ENCODE measurements at places on chromosomes 1 and 21.
A peak's percentile ranks its signal among the peaks of the same experiment; 100 is the strongest.

- H3K27me3 ChIP-seq: peaks cover 23% of the 10 kb centered on the region
- DNase-seq: no peak
- H3K4me1 ChIP-seq: no peaks in the 10 kb centered on the region
- H3K4me3 ChIP-seq: no peak overlapping the region
- no peak overlapping the region for H3K27ac ChIP-seq
Observed at GRCh38 chr1:22373252-22373651, 78.4 kb upstream of the ZBTB40 start.

GRCh38 chr1:9289711-9290485, 2.8 kb upstream of the SPSB1 start:
- no peak overlapping the region for H3K4me3 ChIP-seq
- peaks cover 14% of the 10 kb centered on the region for H3K4me1 ChIP-seq

- DNase-seq: no peak
- no peak overlapping the region for H3K27ac ChIP-seq
- no peak overlapping the region for H3K4me3 ChIP-seq
- H3K36me3 ChIP-seq: peaks cover 11% of the 10 kb centered on the region
- H3K27me3 ChIP-seq: no peaks in the 10 kb centered on the region
Observed at GRCh38 chr1:174680101-174680500, 232.3 kb downstream of the GPR52 start.

DNA sequence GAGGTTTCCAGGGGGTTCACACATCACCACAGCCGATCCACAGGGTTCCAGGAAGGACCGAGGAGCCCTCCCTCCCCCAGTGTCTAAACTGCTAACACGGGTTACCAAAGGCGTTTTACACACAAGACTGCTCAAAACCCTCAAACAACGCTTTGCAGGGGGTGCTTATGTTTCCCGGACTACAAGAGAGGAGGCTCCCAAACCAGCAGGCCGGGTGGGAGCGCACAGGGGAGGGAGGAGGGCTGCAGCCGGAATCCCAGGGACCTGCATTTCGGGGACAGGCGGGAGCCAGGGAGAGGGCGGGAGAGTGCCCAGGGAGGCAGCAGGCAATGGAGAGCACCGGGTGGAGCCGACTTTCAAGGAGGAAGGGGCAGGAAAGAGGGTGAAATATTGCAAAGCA, 50.8 kb downstream of the ACBD3 start:
- DNase-seq: no peak
- H3K4me3 ChIP-seq: no peak overlapping the region
- H3K27me3 ChIP-seq: no peaks in the 10 kb centered on the region
- no peaks in the 10 kb centered on the region for H3K36me3 ChIP-seq
- no peak overlapping the region for H3K27ac ChIP-seq

- no peaks in the 10 kb centered on the region for H3K36me3 ChIP-seq
- no peaks in the 10 kb centered on the region for H3K27me3 ChIP-seq
- no peak overlapping the region for H3K27ac ChIP-seq
- H3K4me1 ChIP-seq: no peaks in the 10 kb centered on the region
Observed at GRCh38 chr1:187537936-187538335, 709.2 kb downstream of the PLA2G4A start.

GRCh38 chr1:80825067-80825466, 975.7 kb upstream of the ADGRL2 start:
- no peaks in the 10 kb centered on the region for H3K27me3 ChIP-seq
- H3K4me3 ChIP-seq: no peak overlapping the region
- no peak overlapping the region for H3K27ac ChIP-seq
- H3K4me1 ChIP-seq: no peaks in the 10 kb centered on the region

- H3K4me3 ChIP-seq: no peak overlapping the region
- H3K27me3 ChIP-seq: peaks cover 17% of the 10 kb centered on the region
- no peak overlapping the region for H3K27ac ChIP-seq
Observed at GRCh38 chr1:210323957-210324356, 4.7 kb upstream of the HHAT start.

GRCh38 chr21:44875316-44875700, 1.8 kb upstream of the PTTG1IP start:
- peak overlapping the region; percentile 83 for H3K4me3 ChIP-seq
- peaks cover 42% of the 10 kb centered on the region for H3K4me1 ChIP-seq
- H3K27me3 ChIP-seq: no peaks in the 10 kb centered on the region
- DNase-seq: no peak
- peak overlapping the region; percentile 87 for H3K27ac ChIP-seq
- peaks cover 3% of the 10 kb centered on the region for H3K36me3 ChIP-seq

DNA sequence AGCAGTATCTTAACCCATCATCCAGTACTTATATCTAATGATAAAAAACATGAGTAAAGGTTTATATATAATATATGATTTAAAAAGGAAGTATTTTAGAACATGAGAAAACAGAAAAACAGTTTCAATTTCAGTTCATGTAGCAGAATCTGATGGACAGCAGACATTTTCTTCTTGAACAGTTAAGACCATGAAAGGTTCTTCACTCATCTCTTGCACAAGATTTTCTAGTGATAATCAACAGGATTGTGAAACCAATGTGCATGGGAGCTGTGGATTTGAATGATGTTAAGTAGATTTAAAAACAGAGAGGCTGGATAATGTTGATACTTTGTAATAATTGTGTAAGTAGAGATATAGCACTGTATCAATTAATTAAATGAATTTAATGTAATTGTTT, 1297.6 kb downstream of the BRINP3 start:
- no peak for DNase-seq
- H3K4me3 ChIP-seq: no peak overlapping the region
- H3K27me3 ChIP-seq: no peaks in the 10 kb centered on the region
- H3K4me1 ChIP-seq: no peaks in the 10 kb centered on the region
- no peaks in the 10 kb centered on the region for H3K36me3 ChIP-seq
- no peak overlapping the region for H3K27ac ChIP-seq

DNA sequence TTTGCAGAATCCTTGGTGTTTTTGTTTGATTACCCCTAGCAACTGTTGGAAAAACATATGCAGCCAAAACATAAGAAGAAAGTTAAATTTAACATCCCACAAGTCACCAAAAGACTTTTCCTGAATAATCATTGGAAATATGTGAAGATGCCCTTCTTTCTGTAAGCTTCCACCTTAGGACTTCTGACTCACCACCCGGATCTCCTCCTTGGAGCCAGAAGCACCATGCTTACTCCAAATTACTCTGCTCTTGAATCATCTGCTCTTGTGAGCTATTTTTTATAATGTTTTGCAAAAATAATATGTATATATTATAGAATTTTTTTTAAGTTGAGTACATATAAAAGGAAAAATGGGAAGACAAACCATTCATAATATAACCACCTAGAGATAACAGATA, 391.7 kb downstream of the KCTD3 start:
- no peaks in the 10 kb centered on the region for H3K36me3 ChIP-seq
- H3K4me3 ChIP-seq: no peak overlapping the region
- H3K27me3 ChIP-seq: no peaks in the 10 kb centered on the region

GRCh38 chr1:17272646-17273045, 23.7 kb downstream of the PADI3 start:
- H3K4me3 ChIP-seq: no peak overlapping the region
- H3K27ac ChIP-seq: no peak overlapping the region
- DNase-seq: no peak
- peaks cover 15% of the 10 kb centered on the region for H3K27me3 ChIP-seq

GRCh38 chr1:85047472-85048295, 616 bp downstream of the MCOLN3 start:
- H3K27me3 ChIP-seq: peaks cover 64% of the 10 kb centered on the region
- peak overlapping the region; percentile 50 for H3K4me3 ChIP-seq
- H3K27ac ChIP-seq: no peak overlapping the region
- H3K36me3 ChIP-seq: no peaks in the 10 kb centered on the region

- H3K36me3 ChIP-seq: no peaks in the 10 kb centered on the region
- H3K4me1 ChIP-seq: peaks cover 14% of the 10 kb centered on the region
- H3K4me3 ChIP-seq: no peak overlapping the region
- peaks cover 31% of the 10 kb centered on the region for H3K27me3 ChIP-seq
- DNase-seq: no peak
Observed at GRCh38 chr1:41483001-41483850, 1.3 kb downstream of the EDN2 start.

GRCh38 chr1:180562640-180563025, 3.9 kb downstream of the OVAAL start:
- no peak overlapping the region for H3K4me3 ChIP-seq
- H3K27me3 ChIP-seq: peaks cover 16% of the 10 kb centered on the region
- H3K4me1 ChIP-seq: no peaks in the 10 kb centered on the region
- DNase-seq: no peak
- H3K36me3 ChIP-seq: no peaks in the 10 kb centered on the region
- no peak overlapping the region for H3K27ac ChIP-seq

DNA sequence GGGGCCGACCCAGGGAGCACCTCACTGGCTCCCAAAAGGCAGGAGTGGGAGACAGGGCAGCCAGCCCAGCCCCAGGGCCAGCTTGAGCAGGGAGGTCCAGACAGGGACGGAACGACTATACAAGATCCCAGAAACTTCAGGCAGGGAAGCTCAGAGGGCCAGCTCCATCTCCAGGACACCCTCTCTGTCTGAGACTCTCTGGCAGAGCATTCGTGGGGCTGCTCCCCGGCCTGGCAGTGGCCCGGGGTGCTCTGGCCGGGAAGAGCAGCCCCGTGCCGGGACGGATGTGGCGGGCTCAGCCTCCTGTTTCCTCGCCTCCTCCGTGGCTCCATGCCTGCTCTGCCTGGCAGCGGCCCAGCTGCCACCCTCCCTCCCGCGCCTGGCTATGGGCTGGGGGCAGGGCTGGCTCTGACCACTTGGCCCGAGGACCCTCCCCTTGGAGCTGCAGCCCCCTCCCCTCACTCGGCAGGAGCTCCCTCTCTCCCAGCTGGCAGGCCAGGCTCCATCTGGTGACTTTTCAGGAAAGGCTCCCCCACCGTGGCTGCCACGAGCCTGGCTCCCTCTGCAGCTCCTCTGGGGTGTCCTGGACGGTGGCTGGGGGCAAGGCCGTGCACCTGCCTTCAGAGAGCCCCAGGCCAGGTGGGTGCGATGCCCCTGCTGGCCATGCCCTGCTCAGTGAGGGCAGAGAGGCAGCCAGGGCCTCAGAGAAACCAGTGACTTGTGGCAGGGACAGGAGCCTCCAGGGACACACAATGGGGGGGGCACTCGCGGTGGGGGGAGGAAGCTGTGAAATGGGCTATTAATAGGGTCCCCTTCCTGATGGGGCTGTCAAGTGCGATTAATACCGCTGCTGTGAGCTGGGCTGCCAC, 5.6 kb upstream of the PLCH2 start:
- no peak for DNase-seq
- H3K4me3 ChIP-seq: no peak overlapping the region
- H3K36me3 ChIP-seq: no peaks in the 10 kb centered on the region
- no peak overlapping the region for H3K27ac ChIP-seq

- no peaks in the 10 kb centered on the region for H3K36me3 ChIP-seq
- H3K4me1 ChIP-seq: no peaks in the 10 kb centered on the region
- H3K27ac ChIP-seq: no peak overlapping the region
- no peak for DNase-seq
Observed at GRCh38 chr1:43518935-43519686, 11.6 kb upstream of the PTPRF start.

DNA sequence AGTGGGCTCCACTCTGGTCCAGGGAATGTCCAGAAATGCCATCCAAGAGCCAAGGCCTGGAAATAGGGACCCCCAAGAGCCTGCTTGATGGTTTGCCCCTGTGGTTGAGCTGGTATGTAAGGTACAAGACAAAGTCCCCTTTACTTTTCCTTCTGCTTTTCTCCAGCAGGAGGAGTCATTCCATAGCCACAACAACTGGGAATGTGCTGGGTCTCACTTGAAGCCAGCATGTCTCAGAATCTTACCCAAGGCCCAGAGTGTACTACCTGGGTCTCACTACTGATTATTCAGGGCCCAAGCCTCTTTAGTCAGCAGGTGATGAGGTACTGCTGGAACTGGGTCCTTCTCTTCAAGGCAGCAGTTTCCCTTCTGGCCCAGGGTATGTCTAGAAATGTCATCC, 62.1 kb upstream of the CD55 start:
- DNase-seq: no peak
- H3K4me1 ChIP-seq: no peaks in the 10 kb centered on the region
- no peak overlapping the region for H3K27ac ChIP-seq
- no peak overlapping the region for H3K4me3 ChIP-seq
- no peaks in the 10 kb centered on the region for H3K27me3 ChIP-seq
- no peaks in the 10 kb centered on the region for H3K36me3 ChIP-seq
